ENCODE measurements at places on chromosomes 1 and 21.
A peak's percentile ranks its signal among the peaks of the same experiment; 100 is the strongest.

DNA sequence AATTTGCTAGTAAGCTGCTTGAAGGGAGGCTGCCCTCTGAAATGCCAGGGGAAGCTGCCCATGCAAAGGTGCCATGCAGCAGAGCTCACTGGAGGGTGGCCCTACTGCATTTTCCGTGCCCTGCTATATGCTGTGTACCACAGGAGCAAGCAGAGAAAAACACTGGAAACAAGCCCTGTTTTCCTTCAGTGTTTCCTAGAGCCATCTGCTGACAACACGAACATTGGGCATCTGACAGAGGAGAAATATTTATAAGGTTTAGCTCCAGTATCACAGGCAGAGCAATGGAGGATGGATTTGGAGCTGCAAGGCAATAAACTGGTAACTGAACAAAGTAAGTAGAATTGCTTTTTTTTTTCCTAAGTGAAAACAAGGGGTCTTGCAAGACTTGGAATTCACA is 198.4 kb downstream of the USP25 start:
- DNase-seq: no peak

DNA sequence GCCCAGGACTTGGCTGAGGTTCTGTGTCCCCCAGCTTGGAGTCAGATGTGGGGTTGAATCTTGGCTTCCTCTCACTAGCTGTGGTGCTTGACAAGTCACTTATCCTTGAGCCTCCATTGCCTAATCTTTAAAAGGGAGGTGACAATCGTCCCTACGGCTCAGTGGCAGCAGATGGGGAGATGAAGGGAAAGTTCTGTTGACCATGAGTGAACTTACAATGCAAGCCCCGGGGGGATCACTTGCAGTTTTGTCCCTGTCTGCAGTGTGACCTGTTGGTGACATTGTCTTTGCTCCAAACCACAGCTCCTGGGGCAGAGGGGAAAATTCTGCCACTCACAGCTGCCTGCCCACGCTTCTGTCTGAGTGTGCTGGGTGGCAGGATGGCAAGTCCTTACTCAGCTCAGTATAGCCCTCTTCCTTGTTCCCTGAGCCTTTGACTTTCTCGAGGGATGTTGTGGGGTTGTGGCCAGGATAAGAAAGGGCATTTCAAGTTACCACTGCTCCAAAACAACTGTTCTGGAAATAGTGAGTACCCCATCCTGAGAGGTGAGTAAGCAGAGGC is 1.7 kb downstream of the PCSK9 start:
- DNase-seq: no peak

GRCh38 chr21:22885614-22886013 is 1887.4 kb downstream of the NCAM2 start:
- no peak for DNase-seq

DNA sequence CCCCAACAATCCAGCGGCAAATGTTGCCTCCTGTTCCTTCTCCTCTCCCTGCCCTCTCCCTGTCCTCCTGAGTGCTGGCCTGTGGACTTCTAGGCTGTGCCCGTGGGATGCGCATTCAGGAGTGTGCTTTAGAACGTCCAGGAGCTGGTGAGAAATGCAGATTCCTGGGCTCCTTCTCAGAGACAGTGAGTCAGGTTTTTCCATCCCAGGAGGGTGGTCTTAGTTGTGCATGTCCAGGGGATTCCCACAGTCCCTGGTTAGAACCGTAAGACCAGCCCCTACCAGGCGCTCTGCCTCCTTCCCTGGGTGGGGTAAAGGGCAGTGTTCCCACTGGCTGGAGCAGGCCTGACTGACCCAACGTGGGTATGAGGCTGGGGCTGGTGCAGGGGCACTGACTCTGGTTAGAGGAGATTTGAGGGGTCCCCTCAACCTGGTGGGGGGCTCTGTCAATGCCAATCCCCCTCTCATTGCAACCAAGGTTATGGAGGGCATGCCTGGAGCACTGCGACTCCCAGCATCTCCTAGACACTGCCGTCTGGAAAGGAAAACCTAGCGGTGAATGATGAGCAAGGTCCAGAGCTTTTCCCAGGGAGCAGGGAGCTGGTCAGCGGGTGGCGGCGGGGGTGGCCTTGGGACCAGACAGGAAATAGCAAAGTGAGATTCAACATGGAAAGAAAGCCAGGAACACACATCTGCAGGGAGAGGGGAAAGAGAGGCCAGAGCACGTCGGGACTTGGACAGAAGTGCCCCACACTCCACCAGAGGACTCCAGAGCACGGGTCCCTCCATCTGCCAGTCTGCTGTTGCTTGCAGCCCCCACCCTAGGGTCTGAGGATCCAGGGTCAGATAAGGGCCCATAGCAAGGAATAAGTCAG is 38.5 kb downstream of the HSPG2 start:
- no peak for DNase-seq

GRCh38 chr1:68908316-68908715 is 411.4 kb upstream of the DEPDC1 start:
- DNase-seq: no peak

GRCh38 chr1:49102752-49103151 is 326.1 kb upstream of the BEND5 start:
- DNase-seq: no peak

DNA sequence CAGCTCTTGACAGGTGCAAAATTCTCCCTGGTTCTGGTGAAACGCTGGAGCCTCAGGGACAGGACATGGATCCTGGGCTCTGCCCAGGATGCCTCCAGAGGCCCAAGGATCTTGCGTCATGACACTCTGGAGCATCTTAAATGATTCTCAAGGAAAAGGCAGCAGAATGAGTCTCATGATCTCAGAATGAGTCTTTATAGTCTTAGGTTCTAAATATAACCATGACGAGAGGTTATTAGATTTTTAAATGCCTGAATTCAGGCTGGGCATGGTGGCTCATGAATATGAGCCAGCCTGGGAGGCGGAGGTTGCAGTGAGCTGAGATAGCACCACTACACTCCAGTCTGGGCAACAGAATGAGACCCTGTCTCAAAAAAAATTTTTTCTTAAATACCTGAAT is 55.5 kb downstream of the ECE1 start:
- no peak for DNase-seq

- no peak for DNase-seq
Observed at GRCh38 chr1:89277725-89278124, 5.1 kb upstream of the GBP5 start.

GRCh38 chr1:243558576-243558975 is 291.5 kb downstream of the AKT3 start:
- peak; percentile 34 for DNase-seq

DNA sequence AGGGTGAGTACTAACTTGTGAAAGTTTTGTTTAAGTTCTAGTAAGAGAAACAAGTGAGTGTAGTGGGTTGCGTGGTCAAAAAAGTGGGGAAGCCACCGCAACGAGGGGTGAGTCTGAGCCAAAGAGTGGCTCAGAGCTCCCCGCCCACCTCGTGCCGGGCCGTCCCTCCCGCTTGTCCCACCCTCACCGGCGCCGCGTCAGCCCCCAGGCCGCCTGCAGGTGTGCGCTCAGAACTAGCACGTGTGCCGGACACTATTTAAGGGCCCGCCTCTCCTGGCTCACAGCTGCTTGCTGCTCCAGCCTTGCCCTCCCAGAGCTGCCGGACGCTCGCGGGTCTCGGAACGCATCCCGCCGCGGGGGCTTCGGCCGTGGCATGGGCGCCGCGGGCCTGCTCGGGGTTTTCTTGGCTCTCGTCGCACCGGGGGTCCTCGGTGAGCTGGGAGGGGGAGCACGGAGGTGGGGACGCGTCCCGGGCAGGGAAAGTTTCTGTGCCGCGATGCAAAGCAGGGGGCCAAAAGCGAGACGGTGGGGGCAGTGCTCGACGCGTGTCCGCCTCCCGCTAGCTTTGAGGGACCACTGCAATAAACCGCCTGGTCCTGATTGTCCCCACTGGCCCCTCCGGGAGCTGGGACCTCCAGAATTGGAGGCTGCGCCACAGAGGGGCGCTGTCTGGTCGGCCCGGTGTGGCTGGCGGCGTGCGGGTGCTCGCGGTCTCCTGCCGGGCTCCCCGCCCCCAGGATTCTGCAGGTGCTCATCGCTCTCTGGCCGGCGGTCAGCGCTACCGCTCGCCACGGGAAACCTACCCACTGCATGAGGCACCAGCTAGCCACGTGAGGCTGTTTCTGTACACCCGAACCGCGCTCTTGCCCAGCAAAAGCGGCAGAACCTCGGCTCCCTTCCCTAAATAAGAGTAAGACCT is at the start of gene CR2:
Gene CR2, plus strand, starts transcription at position 283 of the 919 bp plus-strand sequence. Its CDS starts 91 bp downstream, at position 374.
- no peak for DNase-seq

GRCh38 chr1:183239793-183240525 is 53.9 kb downstream of the LAMC2 start:
- no peak for DNase-seq

GRCh38 chr1:9466780-9467758 is 72.2 kb upstream of the SLC25A33 start:
- no peak for DNase-seq

DNA sequence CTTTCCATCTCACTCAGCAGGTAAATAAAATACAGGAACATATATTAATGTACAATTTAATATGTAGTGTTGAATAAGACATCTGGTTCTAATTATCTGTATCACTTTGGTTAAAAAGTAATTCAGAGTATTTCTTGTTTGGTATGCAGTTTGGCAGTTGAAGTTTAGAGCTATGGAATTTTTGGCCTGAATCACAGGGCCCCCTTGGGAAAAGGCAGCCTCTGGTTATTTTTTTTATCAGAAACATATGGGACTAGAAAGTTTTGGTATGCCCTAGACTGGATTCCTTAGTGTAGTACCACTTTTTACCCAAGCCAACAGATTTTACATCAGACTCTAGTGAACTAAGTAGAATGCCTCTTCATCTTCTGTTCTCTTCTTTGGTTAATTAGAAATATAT is 26.4 kb downstream of the CNST start:
- DNase-seq: no peak

GRCh38 chr1:204162494-204163074 is 3.6 kb downstream of the REN start:
- peak; percentile 78 for DNase-seq

- peak; percentile 24 for DNase-seq
Observed at GRCh38 chr1:233424779-233425178, 97.3 kb downstream of the MAP3K21 start.

- DNase-seq: no peak
Observed at GRCh38 chr21:33800753-33801423, 114.7 kb downstream of the ATP5PO start.

GRCh38 chr1:66606362-66607065 is 72.6 kb downstream of the SGIP1 start:
- DNase-seq: no peak

DNA sequence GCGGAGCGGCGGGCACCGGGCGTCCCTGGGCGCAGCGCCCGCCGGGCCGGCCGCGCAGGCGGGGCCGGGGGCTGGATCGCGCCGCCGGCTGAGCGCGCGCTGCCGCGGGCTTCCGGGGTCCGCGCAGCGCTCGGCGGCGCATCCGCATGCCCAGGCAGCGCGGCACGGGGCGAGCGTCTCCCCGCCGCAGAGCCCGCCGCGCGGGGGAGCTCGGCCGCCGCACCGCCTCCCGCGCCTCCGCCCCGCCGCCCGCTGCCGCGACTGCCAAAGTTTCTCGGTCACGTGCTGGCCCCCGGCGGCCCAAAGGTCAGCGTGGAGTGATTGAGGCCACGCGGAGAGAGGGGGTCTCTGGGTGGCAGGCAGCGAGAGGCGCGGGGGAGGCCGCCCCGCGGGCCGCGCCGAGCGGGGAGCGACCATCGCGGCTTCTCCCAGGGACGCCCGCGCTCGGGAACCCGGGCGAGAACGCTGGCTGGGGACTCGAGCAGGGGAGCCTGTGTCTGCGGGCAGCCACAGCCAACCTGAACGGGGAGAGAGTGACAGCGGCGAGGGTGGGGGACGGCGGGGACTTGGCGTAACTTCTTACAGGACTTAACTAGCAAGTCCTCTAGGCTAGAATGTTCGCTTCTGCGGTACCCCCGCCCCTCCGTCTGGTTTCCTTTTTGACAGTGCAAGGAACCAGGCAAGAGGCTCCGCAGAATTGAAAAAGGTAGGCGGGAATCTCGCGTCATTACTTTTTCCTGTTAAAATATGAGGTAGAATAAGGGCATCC is at the start of gene ILDR2:
Gene ILDR2, minus strand, starts transcription at position 180 of the 769 bp plus-strand sequence. CDS start 272 bp downstream, outside the sequence.
- peak; percentile 15 for DNase-seq

- no peak for DNase-seq
Observed at GRCh38 chr1:30164693-30165092, 558.7 kb downstream of the MATN1 start.

DNA sequence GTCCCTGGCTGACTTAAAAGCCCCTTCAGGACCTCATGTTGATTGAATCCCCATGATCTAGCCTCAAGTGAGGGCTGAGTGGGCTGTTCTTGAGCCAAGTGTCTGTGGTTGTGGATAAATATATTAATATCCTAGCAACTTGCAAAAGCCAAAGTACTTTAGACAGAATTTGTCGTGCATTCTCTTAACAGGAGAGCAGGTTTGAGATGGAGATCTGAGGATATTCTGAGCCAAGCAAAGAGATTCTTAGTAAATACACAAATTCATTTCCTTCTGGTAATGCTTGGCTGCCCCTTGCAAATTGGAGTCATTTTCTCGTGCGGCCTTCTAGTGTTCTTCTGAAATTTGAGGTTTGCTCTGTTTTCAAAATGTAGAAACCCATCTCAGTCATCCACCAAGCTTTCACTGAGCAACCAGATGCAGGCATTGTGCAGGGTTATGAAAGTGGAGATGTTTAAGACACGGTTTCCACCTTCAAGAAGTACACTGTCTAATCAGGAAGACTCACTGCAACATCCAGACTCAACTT is 242.1 kb upstream of the JUN start:
- no peak for DNase-seq

GRCh38 chr1:40032240-40032891 is 8.2 kb upstream of the CAP1 start:
- no peak for DNase-seq

DNA sequence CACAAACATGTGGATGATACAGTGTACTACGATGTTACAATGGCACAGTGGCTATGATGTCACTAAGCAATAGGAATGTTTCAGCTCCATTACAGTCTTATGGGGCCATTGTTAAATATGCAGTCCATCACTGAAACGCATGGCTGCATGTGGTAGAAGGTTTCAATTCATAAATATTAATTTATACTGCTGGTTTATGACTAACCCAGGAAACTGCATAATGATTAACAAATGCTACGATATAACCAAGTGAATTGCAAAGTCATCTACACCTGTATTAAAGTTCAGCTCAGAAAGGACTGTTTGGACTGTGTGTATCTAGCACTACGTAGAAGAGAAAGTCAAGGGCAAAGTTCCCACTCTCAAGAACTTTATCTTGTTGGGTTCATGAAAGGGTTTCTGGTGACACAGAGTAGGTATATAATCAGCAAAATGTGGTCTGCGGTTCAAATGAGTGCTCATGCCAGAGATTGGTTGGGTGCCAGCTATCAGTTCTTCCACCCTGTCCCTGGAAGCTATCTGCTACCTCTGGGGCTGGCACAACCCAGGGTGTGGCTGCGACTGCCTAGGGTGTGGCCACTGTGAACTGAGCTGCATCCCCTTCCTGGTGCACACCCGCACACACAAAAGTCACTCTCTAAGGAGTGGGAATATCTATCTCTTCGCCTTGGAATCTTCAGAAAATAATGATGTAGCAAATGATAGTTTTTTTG is 14.8 kb downstream of the MGST3 start:
- DNase-seq: peak; percentile 36
